ENCODE measurements at places on chromosomes 4 and X.

GRCh38 chr4:186798951-186799659, 75.4 kb upstream of the FAT1 start:
- DNase-seq = no peak

- no peak for DNase-seq
Measured at GRCh38 chr4:128295255-128295654, 7.6 kb upstream of the PGRMC2 start.

DNA sequence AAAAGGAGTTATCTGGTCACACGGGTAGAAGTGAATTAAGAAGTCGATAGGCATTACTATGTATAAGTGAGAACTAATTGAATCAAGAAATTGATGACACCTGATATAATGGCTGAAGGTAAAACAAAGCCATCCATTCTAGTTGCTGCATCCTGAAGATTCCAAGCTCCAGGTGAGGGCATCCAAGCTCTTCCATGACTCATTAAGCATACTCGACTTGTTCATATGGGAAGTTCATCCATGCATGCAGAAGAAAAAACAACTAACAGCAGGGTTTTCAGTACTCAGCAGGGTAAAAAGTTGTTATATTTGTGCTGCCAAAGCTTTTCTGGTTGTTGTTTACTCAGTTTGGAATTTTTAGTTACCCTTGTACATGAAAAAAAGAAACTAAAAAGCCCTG, 508.0 kb upstream of the CXorf51A start:
- no peak for DNase-seq

- no peak for DNase-seq
Measured at GRCh38 chrX:154548028-154548316, 552 bp downstream of the IKBKG start.

- no peak for DNase-seq
Measured at GRCh38 chr4:2136726-2137125, 77.6 kb downstream of the NAT8L start.

GRCh38 chrX:103520386-103520785, 1.1 kb upstream of the RAB40A start:
- no peak for DNase-seq

DNA sequence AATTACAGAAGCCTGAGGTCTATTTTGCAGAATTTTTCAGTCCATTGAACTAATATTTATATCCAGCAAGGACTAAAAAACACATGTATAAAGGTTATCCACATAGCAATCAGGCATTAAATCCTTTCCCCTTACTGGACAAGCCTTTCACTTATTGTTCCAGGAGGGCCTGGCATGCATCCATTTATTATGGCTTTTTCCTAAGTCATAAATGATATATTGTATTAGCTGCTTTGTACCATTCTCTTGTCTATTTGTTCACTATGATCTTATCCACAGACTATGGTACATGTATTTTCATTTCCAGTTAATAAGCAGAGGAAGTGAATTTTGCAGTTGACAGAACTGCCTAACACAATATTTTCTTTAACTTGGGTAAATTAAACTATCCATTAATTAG, 105.4 kb upstream of the ANK2 start:
- DNase-seq = no peak

- DNase-seq = no peak
Measured at GRCh38 chrX:51837921-51838320, 55.5 kb upstream of the MAGED1 start.

GRCh38 chr4:26937139-26937538, 76.5 kb downstream of the STIM2 start:
- no peak for DNase-seq

GRCh38 chr4:82988323-82988832, 22.2 kb downstream of the LIN54 start:
- no peak for DNase-seq

DNA sequence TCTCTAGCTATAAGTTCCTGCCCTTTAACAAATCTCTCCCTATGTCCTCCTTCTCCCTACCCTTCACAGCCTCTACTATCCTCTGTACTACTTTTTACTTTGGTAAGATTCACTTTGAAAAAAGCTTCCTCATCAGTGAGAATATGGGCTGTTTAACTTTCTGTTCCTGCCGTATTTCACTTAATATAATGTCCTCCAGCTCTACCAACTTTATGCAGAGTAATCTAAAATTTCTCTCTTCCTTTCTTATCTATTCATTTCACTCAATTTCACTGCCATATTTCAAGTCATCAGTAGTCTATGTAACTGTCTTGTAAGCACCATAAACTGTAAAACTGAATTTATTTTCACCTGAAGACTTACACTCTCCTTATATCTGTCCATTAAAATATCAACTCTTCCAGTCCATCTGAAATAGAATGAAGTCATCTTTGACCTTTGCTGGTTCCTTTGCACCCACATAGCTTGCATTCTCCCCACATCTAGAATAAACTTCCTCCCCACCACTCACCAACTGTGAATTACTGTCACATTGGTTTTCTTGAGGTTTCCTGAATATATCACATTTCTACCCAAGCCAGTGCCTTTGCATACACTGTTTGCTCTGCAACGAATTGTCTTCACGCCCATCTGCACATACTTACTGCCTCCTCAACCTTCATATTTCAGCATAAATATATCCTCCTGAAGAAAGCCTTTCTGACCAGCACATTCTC, 54.6 kb downstream of the ARAP2 start:
- DNase-seq = no peak

- no peak for DNase-seq
Measured at GRCh38 chr4:79141530-79141929, 184.3 kb downstream of the NAA11 start.

- DNase-seq = no peak
Measured at GRCh38 chr4:166198516-166199310, 325.7 kb downstream of the TLL1 start.

DNA sequence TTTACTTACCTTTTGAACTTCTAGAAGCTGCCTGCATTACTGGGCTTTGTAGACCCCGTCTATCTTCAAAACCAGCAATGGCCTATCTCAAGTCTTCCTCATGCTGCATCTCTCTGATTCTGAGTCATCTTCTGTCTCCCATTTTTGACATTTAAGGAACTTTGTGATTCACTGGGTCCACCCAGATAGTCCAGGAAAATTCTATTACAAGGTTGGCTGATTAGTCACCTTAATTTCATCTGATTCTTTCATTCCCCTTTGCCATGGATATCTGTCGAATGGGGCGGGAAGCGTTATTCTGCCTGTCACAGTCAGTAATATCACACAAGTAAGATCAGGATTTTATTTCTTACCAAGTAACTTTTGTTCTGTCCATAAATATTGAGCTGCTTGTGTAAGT, 618.0 kb downstream of the CCSER1 start:
- DNase-seq = no peak

- no peak for DNase-seq
Measured at GRCh38 chr4:120801137-120801758, 121.3 kb downstream of the PRDM5 start.

GRCh38 chr4:74304095-74304625, 4.1 kb upstream of the EPGN start:
- DNase-seq = no peak

- no peak for DNase-seq
Measured at GRCh38 chr4:7435471-7436061, 836 bp upstream of the PSAPL1 start.

- peak; percentile 87 for DNase-seq
Measured at GRCh38 chrX:23667239-23668177, at the start of gene PRDX4. Gene PRDX4 (plus strand): TSS chrX:23667493. CDS start chrX:23667571, 78 bp downstream.

- no peak for DNase-seq
Measured at GRCh38 chrX:111103246-111103645, 7.3 kb downstream of the PAK3 start.

GRCh38 chr4:146495269-146495668, 26.5 kb downstream of the SLC10A7 start:
- no peak for DNase-seq

- DNase-seq = no peak
Measured at GRCh38 chr4:38099908-38100407, 139.8 kb downstream of the PTTG2 start.

GRCh38 chr4:172844556-172844955, 324.1 kb upstream of the GALNT7 start:
- DNase-seq = no peak

DNA sequence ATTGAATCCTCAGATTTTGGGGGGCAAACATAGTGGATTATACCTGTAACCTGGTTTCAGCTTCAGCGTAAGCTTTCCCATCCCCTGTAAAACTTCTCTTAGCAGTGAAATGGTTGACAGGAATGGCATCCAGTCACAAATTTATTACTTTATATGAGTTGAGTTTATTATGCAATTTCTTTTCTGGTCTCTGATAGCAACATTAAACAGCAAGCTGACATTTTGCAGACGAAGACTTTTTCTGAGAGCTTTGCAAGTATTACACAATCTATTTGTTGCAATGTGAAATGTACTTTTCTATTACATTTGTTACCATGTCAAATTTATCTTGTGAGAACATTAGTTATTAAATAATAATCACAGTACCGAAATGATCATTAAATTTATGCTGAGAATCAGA, 60.6 kb downstream of the GSPT2 start:
- DNase-seq = no peak

- no peak for DNase-seq
Measured at GRCh38 chr4:16579866-16580265, 318.6 kb downstream of the LDB2 start.

DNA sequence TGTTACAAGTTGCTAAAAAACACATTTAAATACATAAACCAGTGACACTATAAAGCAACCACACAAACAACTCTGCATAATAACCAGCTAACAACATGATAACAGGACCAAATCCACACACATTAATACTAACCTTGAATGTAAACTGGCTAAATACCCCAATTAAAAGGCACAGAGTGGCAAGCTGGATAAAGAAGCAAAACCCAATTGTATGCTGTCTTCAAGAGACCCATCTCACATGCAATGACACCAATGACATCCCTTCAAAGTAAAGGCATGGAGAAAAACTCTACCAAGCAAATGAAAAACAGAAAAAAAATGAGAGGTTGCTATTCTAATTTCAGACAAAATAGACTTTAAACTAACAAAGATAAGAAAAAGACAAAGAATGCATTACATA, 34.4 kb upstream of the USP46 start:
- DNase-seq = no peak

GRCh38 chrX:41750716-41751115, 26.7 kb downstream of the GPR82 start:
- no peak for DNase-seq

DNA sequence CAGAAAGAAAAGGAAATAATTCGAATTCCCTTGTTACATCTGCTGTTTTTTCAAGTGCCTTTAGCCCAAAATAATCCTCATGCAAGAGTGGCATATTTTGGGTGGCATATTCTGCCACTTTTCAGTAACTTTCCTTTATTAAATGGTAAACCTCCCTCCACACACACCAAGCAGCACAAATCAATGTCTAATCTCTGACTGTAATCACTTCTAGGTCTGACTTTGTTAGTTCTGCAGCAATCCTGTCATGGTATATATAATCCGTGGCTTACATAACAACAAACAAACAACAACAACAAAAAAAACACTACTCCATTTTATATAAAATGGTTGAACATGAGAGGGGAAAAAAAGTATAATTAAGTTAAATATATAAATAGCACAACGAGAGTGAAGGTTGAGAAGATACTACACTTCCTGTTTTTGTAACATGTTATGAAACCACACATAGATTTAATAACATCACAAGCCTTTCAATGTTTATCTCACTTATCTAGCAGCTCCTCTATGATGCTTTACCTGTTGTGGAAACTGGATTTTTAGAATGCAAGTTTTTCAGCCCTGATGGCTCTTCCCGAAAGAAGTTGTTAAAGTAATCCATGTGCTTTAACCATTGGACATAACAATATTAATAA, 715.4 kb downstream of the GRXCR1 start:
- DNase-seq = no peak

- DNase-seq = no peak
Measured at GRCh38 chr4:102579794-102580462, 78.8 kb downstream of the NFKB1 start.

- DNase-seq = no peak
Measured at GRCh38 chr4:149932188-149932587, 116.5 kb upstream of the IQCM start.

- no peak for DNase-seq
Measured at GRCh38 chr4:39961311-39961877, 16.3 kb downstream of the PDS5A start.
